ENCODE measurements at places on chromosomes 2 and 18. TPM values are rescaled to one million over a fixed set of nuclear protein-coding genes. Genes with fewer than 3 reads are reported as not detected.

Gene MRO
- 0.31 TPM for total RNA-seq

Gene CXCR2
- not detected for total RNA-seq

Gene RNU2-63P
- total RNA-seq = not detected

Gene C2orf80
- total RNA-seq = 21.0 TPM

Gene ABCA12
- total RNA-seq = 0.63 TPM

Gene ITGB6
- not detected for total RNA-seq

Gene RAB31
- 19.7 TPM for total RNA-seq

Gene LYPD6B
- total RNA-seq = 13.8 TPM

Gene SERPINB2
- not detected for total RNA-seq

Gene CNRIP1
- total RNA-seq = 100 TPM

Gene KCNE4
- 0.94 TPM for total RNA-seq

Gene CDKL4
- total RNA-seq = 6.3 TPM

Gene RAX
- total RNA-seq = not detected

Gene TUBA3E
- total RNA-seq = not detected

Measured in parietal lobe (tissue), 2 donors.